ENCODE measurements at places on chromosomes 1 and 21.

GRCh38 chr1:10070206-10070605 lies 37.4 kb downstream of the UBE4B start:
- peaks cover 9% of the 10 kb centered on the region for H3K36me3 ChIP-seq
- no peak for DNase-seq
- no peak overlapping the region for H3K4me3 ChIP-seq
- no peak overlapping the region for H3K27ac ChIP-seq

- H3K27ac ChIP-seq, result no peak overlapping the region
- no peaks in the 10 kb centered on the region for H3K4me1 ChIP-seq
- H3K36me3 ChIP-seq, result peaks cover 43% of the 10 kb centered on the region
- H3K4me3 ChIP-seq, result no peak overlapping the region
- DNase-seq, result no peak
Observed at GRCh38 chr1:39434797-39435395, 56.5 kb upstream of the BMP8A start.

DNA sequence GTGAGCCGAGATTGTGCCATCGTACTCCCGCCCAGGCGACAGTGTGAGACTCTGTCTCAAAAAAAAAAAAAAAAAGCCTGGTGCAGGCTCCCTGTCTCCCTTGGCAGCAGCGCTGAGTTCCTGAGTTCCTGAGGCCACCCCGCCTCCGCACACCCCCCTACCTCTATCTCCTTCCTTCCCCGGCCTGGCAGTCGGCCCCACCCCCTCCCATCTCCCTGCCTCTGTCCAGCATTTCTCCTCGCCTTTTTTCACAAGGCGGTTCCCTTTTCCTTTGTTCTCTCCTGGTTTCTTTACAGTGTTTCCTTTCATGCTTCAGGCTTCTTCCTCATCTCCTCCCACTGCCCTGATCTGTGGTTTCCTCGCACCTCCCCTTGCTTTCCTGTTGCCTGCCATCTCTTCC lies 2.7 kb downstream of the RORC start:
- DNase-seq, result no peak
- no peak overlapping the region for H3K4me3 ChIP-seq
- no peak overlapping the region for H3K27ac ChIP-seq
- no peaks in the 10 kb centered on the region for H3K36me3 ChIP-seq
- H3K4me1 ChIP-seq, result peaks cover 18% of the 10 kb centered on the region
- peaks cover 41% of the 10 kb centered on the region for H3K27me3 ChIP-seq

GRCh38 chr1:4468386-4468785 lies 186.0 kb upstream of the AJAP1 start:
- no peaks in the 10 kb centered on the region for H3K36me3 ChIP-seq
- peaks cover 5% of the 10 kb centered on the region for H3K27me3 ChIP-seq
- no peak overlapping the region for H3K4me3 ChIP-seq
- H3K27ac ChIP-seq, result no peak overlapping the region

GRCh38 chr1:2388004-2388913 lies 3.1 kb downstream of the MORN1 start:
- no peaks in the 10 kb centered on the region for H3K27me3 ChIP-seq
- no peak overlapping the region for H3K4me3 ChIP-seq
- no peak for DNase-seq
- H3K36me3 ChIP-seq, result no peaks in the 10 kb centered on the region
- no peak overlapping the region for H3K27ac ChIP-seq
- H3K4me1 ChIP-seq, result peaks cover 23% of the 10 kb centered on the region

DNA sequence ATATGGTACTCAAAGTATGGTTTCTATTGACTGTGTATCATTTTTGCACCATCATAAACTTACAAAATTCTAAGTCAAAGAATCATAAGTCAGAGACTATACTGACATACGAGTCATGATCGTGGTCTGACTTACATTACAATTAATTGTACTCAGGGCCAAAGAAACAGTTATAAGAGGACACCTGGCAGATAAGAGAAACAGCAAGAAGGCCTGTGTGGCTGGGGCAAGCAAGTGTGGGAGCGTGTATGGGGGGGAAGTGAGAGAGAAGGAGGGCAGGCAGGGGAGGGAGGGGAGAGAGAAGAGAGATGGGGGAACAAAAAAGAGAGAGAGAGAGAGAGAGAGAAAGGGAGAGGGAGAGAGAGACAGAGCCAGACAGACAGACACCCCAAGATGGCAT lies 70.9 kb downstream of the RERE start:
- no peaks in the 10 kb centered on the region for H3K27me3 ChIP-seq
- no peak overlapping the region for H3K27ac ChIP-seq
- peaks cover 30% of the 10 kb centered on the region for H3K4me1 ChIP-seq
- H3K36me3 ChIP-seq, result no peaks in the 10 kb centered on the region
- no peak overlapping the region for H3K4me3 ChIP-seq
- DNase-seq, result no peak

- H3K27me3 ChIP-seq, result no peaks in the 10 kb centered on the region
- peak; percentile 85 for DNase-seq
- H3K27ac ChIP-seq, result peak within 1 kb of the TSS; percentile 97
- H3K4me1 ChIP-seq, result peaks cover 39% of the 10 kb centered on the region
- peak within 1 kb of the TSS; percentile 97 for H3K4me3 ChIP-seq
- no peaks in the 10 kb centered on the region for H3K36me3 ChIP-seq
Observed at GRCh38 chr21:43659136-43660000, at the start of the genes HSF2BP and RRP1B. Gene HSF2BP (minus strand): TSS chr21:43659488. CDS start chr21:43658096, 1,392 bp downstream. Gene RRP1B (plus strand): TSS chr21:43659560. CDS start chr21:43659665, 105 bp downstream.

DNA sequence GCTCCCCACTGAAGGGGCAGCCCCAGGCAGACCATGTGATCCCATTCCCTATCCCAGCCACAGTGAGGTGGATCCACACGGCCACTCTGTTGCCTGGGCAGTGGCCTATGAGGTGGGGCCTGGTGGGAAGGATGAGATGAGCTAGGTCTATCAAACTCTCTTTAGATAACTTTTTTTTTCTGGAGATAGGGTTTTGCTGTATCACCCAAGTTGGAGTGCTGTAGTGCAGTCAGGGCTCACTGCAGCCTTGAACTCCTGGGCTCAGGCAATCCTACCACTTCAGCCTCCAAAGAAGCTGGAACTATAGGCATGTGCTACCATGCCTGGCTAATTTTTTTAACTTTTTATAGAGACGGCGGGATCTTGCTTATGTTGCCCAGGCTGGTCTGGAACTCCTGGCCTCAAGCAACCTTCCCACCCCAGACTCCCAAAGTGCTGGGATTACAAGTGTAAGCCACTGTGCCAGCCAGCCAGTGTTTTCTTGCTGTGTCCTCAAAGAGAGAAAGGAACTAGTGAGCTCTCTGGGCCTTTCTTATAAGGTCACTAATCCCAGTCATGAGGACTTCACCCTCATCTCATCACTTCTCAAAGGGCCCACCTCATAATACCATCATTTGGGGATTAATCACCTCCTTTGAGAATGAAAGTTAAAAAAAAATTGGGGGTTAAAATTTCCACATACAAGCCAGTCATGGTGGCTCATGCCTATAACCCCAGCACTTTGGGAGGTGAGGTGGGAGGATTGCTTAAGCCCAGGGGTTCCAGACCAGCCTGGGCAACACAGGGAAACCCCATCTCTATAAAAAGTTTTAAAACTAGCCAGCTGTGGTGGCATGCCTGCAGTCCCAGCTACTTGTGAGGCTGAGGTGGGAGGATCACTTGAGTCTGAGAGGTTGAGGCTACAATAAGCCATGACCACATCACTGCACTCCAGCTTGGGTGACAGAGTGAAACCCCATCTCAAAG lies 36.6 kb downstream of the H3-3A start:
- DNase-seq, result no peak
- no peak overlapping the region for H3K27ac ChIP-seq
- peak overlapping the region; percentile 22 for H3K4me3 ChIP-seq

DNA sequence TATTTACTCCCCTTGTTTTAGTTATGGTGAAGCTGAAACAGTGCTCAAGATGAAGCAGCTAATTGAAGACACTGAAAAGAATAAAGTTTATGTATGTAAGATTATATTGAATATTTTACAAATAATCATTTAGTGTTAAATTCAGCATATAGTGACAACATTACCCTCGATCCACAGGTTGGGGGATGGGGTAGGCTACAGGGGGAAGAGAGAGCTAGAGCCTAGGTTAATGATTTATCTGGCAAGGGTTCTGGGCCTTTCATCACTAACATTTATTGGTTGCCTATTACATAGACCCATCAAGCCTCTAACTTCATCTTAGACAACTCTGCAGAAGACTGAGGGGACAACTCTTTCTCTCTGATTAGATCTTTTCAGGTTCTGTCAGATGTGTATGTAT lies 21.3 kb downstream of the ZCCHC17 start:
- H3K27me3 ChIP-seq, result no peaks in the 10 kb centered on the region
- peaks cover 43% of the 10 kb centered on the region for H3K36me3 ChIP-seq
- H3K27ac ChIP-seq, result no peak overlapping the region
- no peak for DNase-seq
- H3K4me3 ChIP-seq, result no peak overlapping the region

- H3K36me3 ChIP-seq, result peaks cover 12% of the 10 kb centered on the region
- H3K4me1 ChIP-seq, result peaks cover 51% of the 10 kb centered on the region
- no peak overlapping the region for H3K27ac ChIP-seq
- no peaks in the 10 kb centered on the region for H3K27me3 ChIP-seq
- no peak overlapping the region for H3K4me3 ChIP-seq
- DNase-seq, result no peak
Observed at GRCh38 chr1:76254104-76255030, 179.8 kb downstream of the ST6GALNAC3 start.

- no peak overlapping the region for H3K4me3 ChIP-seq
- no peaks in the 10 kb centered on the region for H3K36me3 ChIP-seq
- no peak overlapping the region for H3K27ac ChIP-seq
- peaks cover 13% of the 10 kb centered on the region for H3K27me3 ChIP-seq
- H3K4me1 ChIP-seq, result no peaks in the 10 kb centered on the region
Observed at GRCh38 chr1:23416964-23417363, 7.6 kb downstream of the TCEA3 start.

- no peaks in the 10 kb centered on the region for H3K36me3 ChIP-seq
- no peak overlapping the region for H3K4me3 ChIP-seq
- no peaks in the 10 kb centered on the region for H3K27me3 ChIP-seq
Observed at GRCh38 chr1:25478633-25479032, 47.9 kb downstream of the MACO1 start.

GRCh38 chr1:41342774-41343355 lies 18.4 kb upstream of the FOXO6 start:
- no peak overlapping the region for H3K27ac ChIP-seq
- H3K36me3 ChIP-seq, result no peaks in the 10 kb centered on the region
- peaks cover 28% of the 10 kb centered on the region for H3K27me3 ChIP-seq
- peaks cover 10% of the 10 kb centered on the region for H3K4me1 ChIP-seq

DNA sequence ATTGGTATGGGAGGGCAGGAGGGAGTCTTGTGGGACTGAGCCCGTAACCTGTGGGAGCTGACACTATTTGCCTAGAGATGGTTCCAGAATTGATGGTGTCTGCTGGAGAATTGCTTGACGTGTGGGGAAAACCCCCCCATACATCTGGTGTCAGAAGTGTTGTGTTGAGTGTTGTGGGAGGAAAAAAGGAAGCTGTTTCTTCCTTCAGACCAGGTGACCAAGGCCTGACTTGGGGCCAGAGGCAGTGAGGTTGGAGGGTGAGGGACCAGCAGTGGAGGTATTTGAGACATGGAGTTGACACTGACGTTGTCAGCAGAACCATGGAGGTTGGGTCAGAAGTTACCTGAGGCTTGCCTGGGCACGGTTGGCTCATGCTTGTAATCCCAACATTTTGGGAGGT lies 8.3 kb downstream of the SHISAL2A start:
- H3K4me3 ChIP-seq, result peak overlapping the region; percentile 84
- H3K27ac ChIP-seq, result peak overlapping the region; percentile 100
- peaks cover 17% of the 10 kb centered on the region for H3K36me3 ChIP-seq
- peaks cover 48% of the 10 kb centered on the region for H3K4me1 ChIP-seq
- H3K27me3 ChIP-seq, result no peaks in the 10 kb centered on the region
- DNase-seq, result peak; percentile 76

GRCh38 chr1:10629816-10630571 lies 155.2 kb downstream of the PEX14 start:
- no peak for DNase-seq
- H3K4me1 ChIP-seq, result no peaks in the 10 kb centered on the region
- H3K27me3 ChIP-seq, result no peaks in the 10 kb centered on the region

DNA sequence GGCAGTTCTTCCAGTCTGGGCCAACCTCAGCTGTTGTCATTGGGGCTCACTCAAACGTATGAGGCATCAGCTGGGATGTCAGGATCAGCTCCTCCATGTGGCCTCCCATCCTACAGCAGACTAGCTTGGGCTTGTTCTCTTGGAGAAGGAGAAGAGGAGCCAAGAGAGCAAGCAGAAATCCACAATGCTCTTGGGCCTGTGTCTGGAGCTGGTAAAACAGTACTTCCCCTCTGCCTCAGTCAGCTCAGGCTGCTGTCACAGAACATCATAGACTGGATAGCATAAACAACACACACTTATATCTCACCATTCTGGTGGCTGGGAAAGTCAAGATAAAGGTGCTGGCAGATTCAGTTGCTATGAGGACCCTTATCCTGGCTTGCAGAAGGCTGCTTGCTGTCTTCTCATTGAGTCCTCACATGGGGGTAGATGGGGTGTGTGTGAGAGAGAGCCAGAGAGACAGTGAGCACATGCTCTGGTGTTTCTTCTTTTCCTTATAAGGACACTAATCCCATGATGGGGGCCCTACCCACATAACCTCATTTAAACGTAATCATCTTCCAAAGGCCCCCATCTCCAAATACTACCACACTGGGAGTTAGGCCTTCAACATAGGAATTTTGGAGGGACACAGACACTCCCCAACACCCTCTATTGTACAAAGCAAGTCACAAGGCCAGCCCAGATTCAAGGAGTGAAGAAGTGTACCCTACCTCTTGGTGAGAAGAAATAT lies 16.3 kb upstream of the DNAJC6 start:
- H3K27ac ChIP-seq, result peak overlapping the region; percentile 4
- H3K4me1 ChIP-seq, result no peaks in the 10 kb centered on the region
- H3K4me3 ChIP-seq, result no peak overlapping the region

DNA sequence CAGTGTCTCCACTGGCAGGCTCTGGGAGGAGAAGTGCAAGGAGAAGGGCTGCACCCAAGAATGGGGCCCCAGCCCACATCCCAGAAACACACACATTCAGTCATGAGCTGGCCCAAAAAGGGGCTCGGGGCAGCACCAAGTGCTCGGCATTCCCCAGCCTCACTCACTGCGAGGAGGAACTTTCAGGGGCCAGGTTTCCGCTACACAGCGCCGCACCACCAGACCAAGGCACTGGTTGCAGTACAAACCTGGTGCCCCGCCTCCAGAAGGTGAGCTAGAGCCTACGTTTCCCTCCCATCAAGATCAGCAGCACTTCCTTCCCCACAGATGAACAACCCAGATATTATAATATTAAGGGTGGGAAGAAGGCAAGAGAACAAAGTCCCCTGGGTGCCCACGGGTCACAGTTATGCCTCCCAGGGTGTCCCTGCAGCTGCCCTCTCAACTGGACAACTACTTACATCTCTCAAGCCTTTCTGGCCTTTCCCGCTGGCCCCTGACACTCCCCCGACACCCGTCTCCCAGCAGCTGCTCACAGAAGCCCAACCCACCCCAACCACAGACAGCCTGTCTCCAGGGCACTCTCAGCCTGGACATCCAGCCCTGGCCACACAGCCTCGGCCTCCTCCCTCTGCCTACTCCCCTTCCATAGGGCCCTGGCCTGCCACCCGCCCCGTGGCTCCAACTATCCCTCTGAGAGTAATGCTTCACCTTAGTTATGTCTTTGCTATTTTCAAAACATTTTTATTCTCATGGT lies 3.8 kb downstream of the PBXIP1 start:
- peak overlapping the region; percentile 98 for H3K4me3 ChIP-seq
- H3K4me1 ChIP-seq, result peaks cover 70% of the 10 kb centered on the region
- H3K36me3 ChIP-seq, result peaks cover 9% of the 10 kb centered on the region
- peak; percentile 55 for DNase-seq
- H3K27ac ChIP-seq, result peak overlapping the region; percentile 94
